ENCODE measurements at places on chromosomes 5 and 9.

DNA sequence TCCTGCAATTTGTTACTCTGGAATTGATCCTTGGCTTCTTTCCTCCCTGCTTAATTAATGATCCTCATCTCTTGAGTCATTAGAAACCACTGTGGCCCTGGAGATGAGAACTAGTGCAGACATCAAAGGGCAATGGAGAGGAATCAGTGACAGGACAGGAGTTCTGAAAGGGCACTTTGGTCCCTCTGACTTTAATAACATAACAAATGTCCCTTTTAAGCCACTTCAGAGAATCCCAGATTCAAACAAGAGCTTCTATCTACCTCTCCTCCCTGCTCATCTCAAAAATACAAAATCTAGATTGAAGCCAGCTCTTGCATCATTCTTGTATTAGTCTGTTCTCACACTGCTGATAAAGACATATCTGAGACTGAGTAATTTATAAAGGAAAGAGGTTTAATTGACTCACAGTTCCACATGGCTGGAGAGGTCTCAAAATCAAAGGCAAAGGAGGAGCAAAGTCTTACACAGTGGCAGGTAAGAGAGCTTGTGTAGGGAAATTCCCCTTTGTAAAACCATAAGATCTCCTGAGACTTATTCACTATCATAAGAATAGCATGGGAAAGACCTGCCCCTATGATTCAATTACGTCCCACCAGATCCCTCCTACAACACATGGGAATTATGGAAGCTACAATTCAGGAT is 139.1 kb downstream of the PLPPR1 start:
- DNase-seq, result no peak

DNA sequence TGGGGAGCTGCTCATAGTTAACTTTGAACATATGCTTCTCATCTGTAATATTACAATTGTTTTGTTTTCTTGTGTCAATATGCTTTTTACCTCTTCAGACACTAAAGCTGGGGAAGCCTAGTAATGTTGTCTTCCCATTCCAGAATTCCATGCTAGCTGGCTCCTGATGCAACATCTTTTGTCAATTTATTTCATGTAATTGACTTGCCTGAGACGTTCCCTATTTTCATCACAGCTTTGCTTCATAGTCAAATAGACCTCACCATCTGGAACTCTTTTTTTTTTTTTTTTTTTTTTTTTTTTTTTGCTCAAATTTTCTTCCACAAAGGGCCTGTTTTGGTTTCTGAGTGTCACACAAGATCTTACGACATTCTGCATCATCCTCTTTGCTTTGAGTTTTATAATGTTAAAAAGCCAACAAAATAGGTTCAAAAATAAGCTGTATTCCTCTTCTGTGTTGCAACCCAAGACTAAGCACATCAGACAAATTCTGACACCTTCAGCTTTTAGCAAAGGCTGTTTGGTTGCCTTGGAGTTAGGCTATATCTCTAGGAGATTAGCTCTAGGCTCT is 235.2 kb downstream of the NR3C1 start:
- DNase-seq, result no peak

GRCh38 chr5:69451941-69452647 is 37.2 kb downstream of the MARVELD2 start:
- DNase-seq, result no peak

- no peak for DNase-seq
Measured at GRCh38 chr9:126633881-126634558, 20.3 kb downstream of the LMX1B start.

- DNase-seq, result no peak
Measured at GRCh38 chr5:9182899-9183695, 362.8 kb downstream of the SEMA5A start.

DNA sequence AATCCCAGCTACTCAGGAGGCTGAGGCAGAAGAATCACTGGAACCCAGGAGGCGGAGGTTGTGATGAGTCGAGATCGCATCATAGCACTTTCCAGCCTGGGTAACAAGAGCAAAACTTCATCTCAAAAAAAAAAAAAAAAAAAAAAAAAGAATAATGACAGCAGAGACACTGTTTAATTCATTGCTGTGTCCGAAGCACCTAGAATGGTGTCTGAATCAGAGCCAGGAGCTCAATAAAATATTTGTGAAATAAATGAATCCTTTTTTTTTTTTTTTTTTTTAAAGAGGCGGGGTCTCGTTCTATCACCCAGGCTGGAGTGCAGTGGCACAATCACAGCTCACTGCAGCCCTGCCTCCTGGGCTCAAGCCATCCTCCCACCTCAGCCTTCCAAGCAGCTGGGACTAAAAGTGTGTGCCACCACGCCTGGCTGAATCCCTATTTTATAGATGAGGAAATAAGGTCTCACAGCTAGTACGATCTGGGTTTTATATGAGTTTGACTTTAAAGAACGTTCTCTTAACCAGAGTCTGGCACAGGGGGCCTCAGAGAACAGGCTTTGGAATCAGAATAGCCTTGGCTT is 47.8 kb downstream of the THOC3 start:
- DNase-seq, result peak; percentile 14

All from hepatic stellate cell (primary cell).